Glomerular endothelial cell (primary cell): ENCODE measurements at places on chromosomes 2 and 18.

DNA sequence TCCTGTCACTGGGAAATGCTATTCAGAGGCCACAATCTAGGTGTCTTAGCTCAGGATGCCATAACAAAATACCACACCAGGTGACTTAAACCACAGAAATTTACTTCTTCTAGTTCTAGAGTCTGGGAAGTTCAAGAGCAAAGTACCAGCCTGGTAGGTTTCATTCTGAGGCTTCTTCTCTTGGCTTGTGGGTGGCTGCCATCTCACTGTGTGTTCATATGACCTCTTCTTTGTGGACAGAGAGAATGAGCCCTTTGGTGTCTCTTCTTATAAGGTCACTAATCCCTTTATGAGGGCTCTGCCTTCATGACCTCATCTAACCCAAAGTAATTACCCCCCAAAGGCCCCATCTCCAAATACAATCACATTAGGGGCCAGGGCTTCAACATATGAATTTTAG, 57.3 kb downstream of the RHOB start:
- no peak for DNase-seq

- no peak for DNase-seq
These were observed 265.2 kb upstream of the CXCR4 start for GRCh38 chr2:136383167-136383566.

- DNase-seq, result no peak
These were observed 250.5 kb upstream of the ATP5MC3 start for GRCh38 chr2:175432021-175432420.

DNA sequence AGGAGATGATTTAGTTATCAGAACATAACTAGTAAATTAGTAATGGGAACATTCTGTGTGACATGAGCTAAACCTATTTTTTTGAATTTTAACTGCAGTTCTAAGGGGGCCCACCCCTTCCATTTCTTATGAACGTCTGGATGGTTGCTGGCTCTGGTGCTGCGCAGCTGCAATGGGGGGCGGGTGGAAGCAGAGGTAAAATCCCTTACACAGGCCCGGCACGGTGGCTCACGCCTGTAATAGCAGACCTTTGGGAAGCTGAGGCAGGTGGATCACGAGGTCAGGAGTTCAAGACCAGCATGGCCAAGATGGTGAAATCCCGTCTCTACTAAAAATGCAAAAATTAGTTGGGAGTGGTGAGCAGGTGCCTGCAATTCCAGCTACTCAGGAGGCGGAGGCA, 151.5 kb downstream of the GALR1 start:
- DNase-seq, result no peak

DNA sequence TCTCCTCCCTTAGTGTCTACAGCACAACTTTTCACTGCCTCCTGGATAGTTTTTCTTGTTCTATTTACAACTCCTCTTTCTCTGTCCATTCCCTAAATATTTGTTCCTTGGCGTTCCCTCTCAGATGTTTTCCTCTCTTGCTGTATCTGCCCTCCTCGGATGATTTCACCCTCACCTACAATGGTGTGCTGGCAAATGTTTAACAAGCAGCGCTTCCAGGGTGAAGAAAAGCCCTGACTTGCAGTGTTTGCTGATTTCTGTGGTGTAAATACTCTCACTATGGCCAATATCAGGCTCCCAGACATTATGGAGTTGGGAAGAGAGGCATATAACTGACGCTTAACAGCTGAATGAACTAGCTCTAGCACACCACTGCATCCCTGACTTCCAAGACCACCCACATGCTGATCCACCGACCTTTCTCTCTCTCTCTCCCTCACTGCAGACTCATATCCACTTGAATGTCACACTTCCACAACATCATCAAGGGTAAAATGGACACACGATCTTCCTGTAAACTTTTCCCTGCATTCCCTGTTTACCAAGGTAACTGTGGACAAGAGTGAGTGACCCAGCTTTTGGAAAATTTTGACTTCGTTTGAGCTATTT, 31.5 kb upstream of the SPTBN1 start:
- no peak for DNase-seq

GRCh38 chr2:46386763-46387162, 89.6 kb downstream of the EPAS1 start:
- no peak for DNase-seq

DNA sequence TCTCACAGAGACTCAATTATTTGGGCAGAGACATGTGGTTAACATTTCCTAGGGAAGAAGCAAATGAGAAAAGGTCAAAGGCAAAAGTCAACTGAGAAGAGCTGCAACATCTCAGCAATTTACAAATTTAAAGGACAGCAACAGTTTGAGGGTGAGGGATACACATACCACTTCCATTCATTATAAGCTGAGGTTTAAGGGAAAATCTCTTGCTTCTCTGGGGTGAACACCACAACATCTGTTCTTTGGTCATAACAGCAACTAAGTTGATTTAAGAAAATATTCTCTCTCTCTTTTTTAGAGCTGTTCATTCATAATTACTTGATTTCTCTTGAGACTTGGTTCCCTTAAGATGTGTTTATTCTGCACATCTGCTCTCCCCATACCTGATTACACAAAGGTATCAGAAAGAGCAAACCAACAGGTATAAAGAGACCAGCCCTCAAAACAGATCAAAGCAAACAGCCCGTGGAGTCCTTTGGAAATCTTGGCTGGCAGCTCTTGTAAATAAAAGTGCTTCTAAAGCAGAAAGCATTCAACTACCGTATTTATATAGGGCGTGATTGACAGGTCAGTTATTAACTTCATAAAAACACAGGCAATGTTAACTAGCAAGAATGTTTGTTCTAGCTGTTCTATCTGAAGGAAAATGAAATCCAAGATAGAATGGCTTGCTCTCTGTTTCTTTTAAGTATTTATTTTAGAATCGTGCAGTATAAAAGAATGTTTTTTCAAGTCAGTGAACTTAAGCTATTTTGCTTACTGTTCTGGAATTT, 132.8 kb downstream of the THADA start:
- no peak for DNase-seq

DNA sequence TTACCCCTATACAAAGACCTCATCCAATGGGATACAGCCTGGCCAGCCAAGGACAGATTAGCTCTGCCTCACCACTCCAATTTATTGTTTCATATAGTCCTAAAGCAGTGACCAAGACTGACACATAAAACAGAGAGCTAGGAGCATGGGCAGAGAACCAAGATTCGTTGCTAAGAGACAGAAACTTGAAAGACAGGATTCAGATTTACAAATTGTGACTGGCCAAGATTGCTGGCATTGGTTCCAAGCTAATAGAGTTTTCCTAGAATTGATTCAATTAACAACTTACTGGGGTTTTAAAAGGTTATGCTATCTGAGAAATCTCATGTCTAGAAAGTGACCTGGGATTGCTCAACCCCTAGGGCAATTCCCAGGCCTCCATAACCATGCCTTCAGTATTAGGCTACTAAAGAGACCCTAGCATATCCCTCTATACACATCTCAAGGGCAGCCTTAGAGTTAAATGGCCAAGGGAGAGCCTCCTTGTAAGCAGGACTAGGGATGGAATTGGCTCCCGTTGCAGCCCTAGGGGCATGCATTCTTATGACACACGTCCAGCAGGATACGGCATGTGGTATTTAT, 75.6 kb downstream of the ICOS start:
- DNase-seq, result no peak

DNA sequence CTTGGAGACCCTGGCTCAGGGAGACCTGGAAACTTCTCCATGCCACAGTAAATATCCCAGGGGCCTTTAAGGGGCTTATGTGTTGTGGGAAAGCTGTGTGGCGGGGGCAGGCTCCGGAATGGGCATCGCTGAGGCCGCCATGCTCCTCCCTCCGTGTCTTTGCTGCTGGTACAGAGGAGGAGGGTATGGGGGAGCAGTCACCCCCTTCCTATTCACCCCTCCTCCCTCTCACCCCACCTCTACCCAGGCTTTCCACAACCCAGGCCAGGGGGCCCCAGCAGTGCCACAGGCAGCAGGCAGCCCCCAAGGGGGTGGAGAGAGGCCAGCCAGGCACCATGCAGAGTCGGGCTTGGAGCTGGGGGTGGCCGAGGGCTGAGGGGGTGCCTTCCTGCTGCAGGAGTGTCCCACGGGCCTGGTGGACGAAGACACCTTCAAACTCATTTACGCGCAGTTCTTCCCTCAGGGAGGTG, 28.0 kb upstream of the FAHD2A start:
- DNase-seq, result no peak

GRCh38 chr2:72000110-72000509, 147.6 kb downstream of the CYP26B1 start:
- no peak for DNase-seq

- no peak for DNase-seq
These were observed 273.3 kb downstream of the CD226 start for GRCh38 chr18:69674292-69674877.

DNA sequence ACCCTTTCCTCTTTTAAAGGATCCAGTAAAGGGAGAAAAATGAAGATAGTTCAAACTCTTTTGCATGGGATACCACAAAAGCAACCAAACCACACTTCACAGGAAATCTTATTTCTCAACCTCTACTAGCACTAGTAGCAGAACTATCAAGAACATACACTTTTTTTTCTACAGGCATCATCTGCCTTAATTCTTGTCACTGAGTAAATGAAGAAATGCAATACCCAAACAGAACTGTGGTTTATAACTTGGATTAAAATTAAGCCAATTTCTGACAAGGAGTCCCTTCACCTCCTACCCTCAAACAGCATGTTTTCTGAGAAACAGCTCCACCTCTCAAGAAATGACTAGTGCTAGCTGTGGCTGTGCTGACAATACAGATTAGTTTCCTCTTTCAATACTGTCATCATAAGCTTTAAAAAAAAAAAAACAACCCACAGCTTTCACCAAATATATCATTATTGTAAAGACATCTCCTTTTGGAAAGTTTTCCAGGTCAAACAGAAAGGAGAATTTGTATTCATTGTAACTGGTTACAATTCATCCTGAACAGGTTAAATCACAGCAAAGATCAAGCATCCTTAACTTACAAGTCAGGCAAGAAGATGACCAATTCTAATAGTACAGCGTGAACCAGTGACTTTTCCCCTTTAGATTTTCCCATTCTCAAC, 44.4 kb downstream of the PTPN2 start:
- no peak for DNase-seq

DNA sequence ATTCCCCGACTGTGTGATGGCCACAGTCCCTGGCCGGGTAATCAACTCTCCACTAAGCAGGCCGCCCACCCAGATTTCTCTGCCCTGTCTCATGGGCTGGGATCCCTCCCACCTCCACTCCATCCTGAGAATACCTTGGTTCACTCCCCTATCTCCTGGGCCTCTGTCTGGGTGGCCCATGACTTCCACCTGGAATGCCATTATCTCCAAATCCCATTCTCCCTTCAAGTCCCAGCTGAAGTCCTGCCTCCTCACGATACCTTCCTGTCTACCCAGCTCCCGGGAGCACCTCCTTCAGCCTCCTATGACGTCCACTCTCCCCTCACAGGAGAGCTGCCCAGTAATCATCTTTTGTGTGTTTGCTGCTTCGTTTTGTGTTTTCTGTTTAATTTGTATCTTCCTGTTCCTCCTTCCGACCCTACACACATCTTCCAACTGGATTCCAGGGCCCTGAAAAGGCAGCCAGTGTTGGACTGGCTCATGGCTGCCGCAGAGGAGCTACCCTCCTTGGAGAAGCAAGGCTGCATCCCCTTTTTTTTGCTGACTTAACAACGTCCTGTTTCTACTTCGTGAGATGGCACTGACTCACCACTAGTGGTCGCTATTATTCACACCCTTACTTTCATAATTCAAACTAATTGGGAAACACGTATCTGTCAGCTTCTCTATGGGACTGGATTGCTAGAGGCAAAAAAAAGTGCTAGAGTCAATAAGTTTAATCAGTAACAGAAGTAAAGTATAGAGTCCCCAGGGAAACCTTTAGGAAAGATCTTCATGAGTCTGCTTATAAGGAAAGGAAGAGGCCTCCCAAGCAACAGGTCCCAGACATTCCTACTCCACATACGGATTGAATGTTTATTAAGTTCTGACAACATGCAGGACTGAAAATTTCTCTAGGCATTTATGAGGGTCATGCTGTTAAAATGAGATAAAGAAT, 171.9 kb upstream of the GATA6 start:
- DNase-seq, result peak; percentile 52

DNA sequence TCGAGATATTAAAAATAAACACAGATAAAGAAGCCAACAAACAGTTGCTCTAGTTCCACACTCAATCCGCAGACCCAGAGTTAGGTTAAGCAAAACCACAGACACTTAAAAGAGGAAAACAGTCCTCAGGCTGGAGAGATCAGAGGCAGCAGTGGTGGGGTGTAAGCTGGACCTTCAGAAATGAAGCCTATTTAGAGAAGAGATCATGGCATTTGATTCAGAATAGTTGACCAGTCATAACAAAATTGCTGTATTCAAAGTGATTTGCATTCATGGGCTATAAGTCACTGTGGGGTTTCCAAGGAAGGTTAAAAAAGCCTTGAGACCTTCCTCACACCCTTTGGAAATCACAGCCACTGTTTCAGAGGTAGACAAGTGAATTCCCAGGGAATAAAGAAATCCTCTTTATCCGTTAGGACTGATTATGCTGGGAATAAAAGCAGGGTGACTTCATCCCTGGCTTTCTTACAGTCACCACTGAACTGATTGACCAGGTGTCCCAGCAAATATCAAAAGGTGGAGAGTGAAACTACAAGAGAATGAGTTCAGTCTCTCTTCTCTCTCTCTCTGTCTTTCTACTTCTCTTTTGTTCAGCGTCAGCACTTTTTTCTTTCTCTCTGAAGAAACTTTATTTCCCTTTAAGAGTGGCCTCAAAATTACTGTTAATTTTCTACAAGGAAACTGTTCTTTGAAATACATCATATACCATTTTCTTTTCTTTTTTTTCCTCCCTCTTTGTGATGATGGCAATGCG, 171.8 kb upstream of the PIK3C3 start:
- DNase-seq, result no peak

DNA sequence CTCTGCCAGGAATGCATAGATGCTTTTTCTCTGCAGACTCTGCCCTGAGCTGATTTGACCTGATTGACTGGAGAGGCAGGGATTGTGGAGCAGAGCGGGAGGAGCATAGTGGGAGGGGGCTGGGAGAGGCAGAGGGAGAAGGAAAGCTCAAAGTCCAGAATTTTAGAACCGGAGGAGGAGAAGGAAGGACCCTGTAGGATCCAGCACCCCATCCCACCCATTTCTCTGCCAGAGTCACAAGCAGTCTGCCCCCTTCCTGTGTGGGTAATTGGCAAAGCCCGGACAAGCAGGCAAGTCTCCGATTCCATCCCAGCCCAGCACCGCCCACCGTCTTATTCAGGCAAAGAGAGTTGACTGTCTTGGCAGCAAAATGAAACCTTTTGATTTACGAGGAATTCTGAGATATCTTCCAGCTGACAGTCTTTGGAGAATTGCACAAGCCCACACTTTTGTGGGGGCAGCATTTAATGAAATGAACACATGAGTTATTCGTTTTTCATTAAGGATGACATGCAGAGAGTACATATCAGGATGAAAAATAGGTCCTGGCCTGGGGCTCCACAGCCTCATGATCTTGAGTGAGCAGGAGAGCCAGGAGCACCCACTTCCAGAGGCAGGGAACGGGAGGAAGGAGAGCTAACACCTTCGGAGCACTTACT, 103.1 kb downstream of the MCFD2 start:
- no peak for DNase-seq

GRCh38 chr2:8324164-8324856, 357.5 kb upstream of the ID2 start:
- DNase-seq, result no peak
